ENCODE measurements at places on chromosomes 16 and 17.

DNA sequence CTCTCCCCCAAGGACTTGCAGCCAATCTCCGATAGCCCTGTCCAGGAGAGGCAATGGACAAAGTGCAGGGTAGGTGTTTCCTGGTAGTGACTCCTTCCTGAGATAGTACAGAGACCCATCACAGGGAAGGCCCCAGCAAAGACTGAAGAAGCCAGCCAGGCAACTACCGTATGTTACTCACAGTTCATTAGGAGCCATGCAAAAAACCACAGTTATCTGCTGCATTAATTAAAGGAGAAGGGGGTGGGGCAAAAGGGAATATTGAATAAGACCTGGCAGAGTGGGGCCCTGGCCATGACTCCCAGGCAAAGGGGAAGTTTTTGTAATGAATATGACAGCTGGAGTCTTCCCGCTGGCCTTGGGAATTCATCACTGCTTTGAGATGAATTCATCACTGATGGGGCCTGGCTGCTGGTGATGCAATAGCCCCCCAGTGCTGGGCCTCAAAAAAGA is 2.5 kb upstream of the SLC13A2 start:
- DNase-seq, result no peak

GRCh38 chr17:58215685-58216084 is 3.4 kb downstream of the MKS1 start:
- DNase-seq, result no peak

DNA sequence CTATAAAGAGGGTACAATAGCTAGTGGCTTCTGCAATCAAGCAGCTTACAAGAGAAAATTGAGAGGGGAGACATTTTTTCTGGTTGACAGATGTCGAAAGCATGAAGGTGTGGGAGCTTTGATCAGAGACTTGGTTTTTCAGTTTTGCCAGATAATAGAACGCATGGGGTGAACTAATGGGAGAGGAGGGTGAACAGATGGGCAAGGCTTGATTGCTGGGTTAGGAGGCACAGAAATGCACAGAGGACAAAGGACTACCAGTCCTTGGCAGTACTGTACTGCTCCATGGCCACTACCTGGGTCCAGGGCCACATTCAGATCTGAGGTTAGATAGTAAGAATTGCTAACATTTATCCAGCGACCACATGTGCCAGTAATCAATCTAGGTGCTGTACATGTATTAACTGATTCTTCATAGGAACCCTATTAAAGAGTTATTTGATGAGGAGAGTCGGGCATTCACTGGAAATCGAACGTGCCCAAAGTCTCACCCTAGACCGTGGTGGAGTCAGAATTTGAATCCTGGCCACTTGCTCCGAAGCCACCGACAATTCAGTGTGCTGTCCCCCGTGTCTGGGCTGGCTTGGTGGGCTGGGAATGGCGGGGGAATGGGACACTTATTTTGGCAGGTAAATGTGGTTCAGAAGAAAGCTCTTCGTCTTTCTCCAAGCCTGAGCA is 873 bp upstream of the KSR1 start:
- no peak for DNase-seq

DNA sequence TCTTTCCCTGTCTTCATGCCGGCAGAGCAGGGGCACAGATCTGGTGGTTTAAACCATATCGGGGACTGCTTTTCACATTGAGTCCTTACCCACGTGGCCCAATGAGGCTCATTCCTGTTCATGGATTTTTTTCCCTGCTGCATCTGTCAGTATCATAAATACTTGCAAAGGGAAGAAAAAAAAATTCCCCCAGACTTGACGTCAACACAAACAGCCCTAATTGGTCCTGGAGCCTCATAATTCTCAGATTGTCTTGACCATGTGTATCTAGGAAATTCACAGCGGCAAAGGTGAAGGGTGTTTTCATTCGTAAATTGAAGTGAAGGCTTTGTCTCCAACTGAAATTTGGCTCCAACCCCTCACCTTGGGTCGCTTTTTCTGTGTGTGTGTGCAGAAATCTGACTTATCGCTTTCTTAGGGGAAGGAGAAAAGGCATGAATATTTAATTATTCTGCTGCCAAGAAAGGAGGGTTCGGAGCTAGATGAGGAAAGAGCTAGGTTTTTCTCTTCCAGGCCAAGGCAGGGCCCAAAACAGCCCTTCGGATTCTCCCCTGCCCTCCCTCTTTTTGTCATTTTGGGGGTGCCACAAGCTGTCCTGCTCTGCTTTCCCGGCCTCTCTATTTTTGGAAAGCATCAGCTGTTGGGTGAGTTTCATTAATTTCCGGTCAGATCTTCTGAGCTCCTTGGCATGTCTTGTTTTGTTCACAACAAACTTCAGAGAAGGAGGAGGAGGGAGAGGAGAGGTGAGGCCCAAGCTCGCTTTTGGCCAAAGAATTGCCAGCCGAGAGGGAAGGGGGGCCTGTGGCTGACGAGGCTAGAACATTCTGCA is 17.8 kb upstream of the CIBAR2 start:
- no peak for DNase-seq

DNA sequence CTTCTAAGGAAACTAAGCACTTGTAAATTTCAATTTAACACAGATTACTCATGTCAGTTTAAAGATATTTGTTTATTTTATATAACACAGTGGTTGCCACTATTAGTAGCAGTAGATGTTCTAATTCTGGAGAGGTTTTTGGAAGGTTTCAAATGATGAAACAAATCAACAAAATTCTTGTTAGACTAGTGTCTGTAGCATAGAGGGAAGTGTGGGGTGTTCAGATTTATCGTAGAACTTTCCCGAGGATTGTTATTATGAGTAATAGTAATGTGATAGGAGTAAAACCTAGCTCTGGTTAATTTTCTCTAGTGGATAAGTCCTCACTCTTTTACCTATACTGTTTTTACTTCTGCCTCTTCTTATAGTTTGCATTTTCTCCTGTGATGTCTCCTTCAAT is 6.3 kb downstream of the GAN start:
- DNase-seq, result no peak

DNA sequence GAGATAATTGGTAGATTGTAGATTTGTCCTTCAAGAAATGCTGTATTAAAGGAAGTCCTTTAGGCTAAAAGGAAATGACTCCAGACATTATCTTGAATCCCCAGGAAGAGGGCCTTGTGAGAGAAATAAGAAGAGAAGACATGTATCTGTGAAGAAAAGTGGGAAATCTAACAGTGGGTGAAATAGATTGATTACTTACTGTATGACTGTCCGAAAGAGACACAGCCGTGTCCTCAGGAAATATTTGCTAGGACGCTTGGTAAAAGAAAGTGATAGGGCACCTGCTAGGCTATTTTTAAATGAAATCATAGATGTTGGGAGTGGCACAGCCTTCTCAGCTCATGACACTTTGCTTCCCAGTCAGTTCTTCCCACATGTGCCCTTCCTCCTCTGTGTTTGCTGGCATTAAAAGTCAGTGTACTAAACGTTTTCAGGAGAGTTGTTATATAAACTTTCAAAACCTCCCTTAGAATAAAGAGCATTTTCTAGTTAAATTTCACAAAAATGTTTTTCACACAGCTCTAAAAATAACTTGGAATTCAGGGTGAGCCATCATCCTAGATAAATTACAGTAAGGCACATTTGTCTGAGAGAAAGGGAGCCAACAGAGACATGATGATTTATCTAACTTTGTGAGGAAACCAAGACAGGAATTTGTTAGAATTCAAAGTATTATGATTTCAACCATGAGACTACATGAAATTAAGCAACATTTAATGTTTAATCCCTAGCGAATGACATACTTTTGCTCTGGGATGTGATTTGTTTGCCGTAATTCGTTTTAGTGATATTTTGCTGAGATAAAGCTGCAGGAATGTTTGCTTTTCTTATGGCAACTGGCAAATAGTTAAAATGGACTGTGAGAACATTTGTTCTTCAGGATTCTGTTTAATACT is 35.0 kb downstream of the DHRS7B start:
- DNase-seq, result no peak

DNA sequence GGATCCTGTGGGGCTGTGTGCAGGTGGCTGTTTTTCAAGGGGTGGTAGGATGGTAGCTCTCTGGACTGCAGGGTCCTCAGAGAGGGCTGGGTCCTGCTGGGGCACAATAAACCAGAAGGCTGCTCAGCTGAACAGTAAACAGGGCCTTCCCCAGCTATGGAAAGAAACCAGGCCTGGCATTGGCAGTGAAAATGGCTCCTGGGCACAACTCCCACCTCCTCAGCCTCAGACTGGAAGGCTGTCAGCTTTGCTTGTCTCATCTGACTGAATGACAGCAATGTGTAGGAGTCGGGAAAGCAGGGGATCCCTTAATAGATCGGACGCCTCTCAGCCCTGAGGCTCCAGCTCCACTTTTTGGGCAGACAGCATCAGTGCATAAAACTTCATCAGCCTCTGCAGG is 59.8 kb upstream of the NLRP1 start:
- no peak for DNase-seq

- DNase-seq, result no peak
Measured at GRCh38 chr17:56773124-56773523, 60.6 kb downstream of the C17orf67 start.

DNA sequence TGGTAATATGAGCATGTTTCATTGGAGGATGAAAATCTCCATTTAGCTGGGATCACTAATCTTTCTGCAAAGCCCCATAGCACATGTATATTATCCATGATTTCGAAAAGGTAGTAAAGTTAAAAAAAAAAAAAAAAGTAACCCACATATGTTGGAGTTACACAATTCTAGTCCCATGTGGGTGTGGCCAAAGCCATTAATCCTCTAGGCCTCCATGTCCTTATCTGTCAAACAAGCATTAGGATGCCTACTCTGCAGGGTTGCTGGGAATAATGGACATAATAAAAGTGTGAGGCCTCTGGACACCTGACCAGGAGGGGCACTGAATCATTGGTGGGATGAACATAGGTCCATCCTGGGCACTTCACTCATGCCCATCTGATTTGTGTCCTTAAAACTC is 29.2 kb upstream of the VAT1L start:
- DNase-seq, result no peak

DNA sequence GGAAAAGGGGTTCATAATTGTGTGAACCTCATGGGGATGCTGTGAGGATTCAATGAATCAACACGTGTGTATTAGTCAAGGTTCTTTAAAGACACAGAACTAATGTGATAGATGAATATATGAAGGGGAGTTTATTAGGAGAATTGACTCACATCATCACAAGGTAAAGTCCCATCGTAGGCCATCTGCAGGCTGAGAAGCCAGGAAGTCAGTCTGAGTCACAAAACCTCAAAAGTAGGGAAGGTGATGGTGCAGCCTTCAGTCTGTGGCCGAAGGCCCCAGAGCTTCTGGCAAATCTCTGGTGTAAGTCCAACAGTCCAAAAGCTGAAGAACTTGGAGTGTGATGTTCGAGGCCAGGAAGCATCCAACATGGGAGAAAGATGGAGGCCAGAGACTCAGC is 413.4 kb downstream of the CDH13 start:
- DNase-seq, result no peak

DNA sequence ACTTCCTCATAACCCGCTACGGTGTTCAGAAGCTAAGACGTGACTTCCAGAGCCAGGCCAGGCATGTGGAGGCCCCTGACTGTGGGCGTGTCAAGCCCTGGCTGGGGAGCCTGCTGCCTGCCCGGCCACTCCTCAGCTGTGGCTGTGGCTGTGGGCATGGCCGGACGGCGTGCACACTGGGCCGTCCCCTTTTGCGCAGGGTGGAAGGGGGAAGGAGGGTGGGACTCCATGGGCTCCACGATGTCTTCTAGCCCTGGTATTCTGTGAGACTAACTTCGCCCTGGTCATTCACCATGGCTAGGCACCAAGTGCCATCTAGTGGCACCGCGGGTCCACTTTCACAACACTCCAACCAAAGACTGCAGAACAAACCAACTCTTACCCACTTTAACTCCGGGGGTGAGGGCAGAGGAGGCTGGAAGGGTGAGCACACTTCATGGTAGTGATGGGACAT is 67.9 kb downstream of the N4BP1 start:
- DNase-seq, result no peak

DNA sequence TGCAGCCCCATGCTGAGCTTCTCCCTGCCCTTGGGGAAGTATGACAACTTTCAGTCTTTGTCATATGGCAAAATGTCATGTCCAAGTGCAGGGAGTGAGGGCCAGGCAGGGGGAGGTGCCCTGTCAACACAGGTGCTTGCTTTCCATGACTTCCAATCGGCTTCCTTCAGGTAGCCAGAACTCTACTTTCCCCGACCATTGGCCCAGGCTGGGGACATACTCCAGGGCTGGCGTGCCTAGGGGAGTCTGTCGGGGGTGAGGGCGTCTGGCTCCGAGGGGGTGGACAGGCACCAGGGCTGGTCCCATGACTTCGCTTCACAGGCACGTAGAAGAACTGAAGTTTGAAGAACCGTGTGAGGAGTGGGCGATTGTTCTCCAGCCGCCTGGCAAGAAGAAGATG is 19.8 kb upstream of the PIK3R6 start:
- no peak for DNase-seq

GRCh38 chr16:9081843-9082242 is 9.6 kb upstream of the HAPSTR1 start:
- DNase-seq, result no peak

DNA sequence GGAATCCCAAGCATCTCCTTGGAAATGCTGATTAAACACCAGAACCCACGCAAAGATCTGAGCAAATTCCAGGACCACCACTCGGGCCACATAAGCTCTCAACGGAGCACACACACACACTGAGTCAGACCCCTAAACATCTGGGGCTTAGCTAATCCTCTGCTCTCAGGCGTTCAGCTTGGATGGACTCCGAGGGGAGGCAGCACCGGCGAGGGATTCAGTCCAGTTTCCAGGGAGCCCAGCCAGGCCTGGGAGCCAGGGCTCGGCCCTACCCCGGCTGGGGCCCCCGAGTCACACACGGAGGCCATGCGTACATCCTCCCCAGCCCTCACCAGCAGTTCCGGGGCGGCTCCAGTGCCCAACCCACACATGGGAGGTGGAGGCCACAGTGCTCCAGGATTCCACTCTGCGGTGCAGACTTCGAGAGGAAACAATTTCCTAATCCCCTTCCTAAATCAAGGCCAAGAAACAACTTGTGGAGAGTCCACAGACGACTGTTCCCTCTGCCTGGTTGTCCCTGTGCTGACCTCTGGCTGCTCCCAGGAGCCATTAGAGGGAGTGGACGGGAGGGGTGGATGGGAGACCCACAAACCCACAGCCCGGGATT is 70.5 kb downstream of the GAS7 start:
- no peak for DNase-seq

DNA sequence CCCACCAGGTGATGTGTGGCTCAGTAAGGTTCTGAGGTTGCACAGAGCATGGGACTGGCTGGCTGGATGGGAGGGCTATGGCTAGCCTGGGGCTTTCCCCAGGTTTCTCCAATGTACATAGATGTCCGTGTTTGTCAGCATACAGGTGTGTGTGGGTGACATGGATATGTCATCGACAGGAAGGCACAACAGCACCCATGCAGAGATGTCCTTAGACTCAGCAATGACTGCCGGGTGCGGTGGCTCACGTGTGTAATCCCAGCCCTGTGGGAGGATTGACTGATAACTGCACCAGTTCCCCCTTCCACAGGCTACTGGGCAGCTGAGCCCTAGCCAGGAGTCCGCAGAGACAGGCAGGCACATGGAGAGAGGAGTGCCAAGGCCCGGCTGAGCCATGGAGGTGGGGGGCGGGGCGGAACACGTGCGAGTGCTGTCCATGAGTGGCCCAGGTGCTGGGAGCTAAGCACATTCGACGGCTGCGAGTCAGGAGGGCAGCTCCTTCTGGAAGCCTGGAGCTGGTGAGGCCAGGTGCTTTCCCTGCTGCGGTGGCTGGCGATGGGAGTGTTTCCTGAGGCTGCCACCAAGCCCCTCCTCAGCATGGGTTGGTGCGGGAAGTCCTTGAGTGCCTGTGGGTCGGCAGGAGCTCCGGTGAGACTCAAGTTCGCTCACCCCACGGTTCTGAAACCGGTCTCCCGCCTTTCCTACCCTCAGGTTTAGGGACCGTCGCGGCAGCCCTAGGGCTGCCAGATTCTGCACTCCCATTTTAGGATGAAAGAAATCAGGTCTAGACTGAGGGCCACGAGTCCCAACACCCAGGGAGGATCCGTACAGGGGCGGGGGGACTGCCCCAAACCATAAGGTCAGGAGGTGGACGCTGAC is 858 bp upstream of the ASPSCR1 start:
- peak; percentile 32 for DNase-seq

Measured in NCI-H2107 (cell line).